ENCODE measurements at places on chromosomes 7 and 10.

- DNase-seq: no peak
Measured at GRCh38 chr10:29649561-29650551, 15.1 kb upstream of the SVIL start.

- no peak for DNase-seq
Measured at GRCh38 chr7:134654104-134654775, 7.6 kb downstream of the BPGM start.

DNA sequence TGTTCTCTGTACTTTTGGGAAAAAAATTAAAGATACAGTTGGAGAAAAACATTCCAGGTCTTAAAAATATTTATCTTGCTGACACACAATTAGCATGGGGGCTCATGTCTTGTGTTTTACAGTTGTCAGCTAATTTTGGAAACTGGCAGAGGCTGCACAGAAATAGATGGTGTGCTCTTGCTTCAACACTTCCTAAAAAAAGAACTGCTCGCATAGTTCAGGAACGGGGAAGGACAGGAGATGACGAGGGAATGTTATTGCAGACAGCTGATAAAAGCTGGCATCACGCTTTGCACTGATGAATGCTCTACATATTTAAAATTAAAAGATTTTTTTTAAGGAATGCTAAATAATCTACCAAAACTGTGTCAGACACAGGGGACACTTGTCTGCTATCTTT is 103.5 kb upstream of the CELF2 start:
- DNase-seq: peak; percentile 42

DNA sequence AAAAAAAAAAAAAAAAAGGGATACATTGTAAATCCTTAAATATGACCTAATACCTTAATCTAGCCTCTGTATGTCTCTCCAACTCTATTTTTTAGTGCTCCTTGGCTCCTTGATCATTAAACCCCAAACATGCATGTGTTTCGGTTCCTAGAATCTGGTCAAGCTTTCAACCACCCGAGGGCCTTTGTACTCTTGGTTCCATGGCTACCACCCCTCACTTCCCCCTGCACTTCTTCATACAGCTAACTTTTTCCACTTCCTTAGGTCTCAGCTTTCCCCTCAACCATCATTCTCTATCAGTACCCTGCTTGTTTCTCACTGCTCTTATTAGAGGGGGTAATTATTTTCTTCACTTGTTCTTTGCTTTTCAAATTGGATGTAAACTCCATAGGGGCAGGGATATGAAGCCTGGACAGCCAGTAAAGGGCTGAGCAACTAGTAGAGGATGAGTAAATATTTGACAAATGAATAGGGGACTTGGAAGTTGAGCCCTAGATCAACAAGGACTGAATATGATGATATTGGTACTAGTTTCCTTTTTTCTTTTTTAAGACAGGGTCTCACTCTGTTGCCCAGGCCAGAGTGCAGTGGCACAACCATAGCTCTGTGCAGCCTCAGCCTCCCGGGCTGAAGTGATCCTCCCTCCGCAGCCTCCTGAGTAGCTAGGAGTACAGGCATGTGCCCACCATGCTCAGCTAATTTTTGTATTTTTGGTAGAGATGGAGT is 4.3 kb upstream of the GDI2 start:
- no peak for DNase-seq

DNA sequence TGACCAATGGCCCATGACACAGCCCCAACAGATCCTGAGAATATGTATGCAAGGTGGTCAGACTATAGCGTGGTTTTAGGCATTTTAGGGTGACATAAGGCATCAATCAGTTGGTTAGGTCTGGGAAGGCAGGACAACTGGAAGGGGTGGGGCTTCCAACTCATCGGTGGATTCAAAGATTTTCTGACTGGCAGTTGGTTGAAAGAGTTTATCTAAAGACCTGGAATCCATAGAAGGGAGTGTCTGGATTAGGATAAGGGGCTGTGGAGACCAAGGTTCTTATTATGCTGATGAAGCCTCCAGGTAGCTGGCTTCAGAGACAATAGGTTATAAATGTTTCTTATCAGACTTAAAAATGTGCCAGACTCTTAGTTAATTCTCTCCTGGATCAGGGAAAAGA is 60.3 kb upstream of the CFAP46 start:
- DNase-seq: no peak

- peak; percentile 74 for DNase-seq
Measured at GRCh38 chr7:129949292-129950133, 3.2 kb downstream of the UBE2H start.

DNA sequence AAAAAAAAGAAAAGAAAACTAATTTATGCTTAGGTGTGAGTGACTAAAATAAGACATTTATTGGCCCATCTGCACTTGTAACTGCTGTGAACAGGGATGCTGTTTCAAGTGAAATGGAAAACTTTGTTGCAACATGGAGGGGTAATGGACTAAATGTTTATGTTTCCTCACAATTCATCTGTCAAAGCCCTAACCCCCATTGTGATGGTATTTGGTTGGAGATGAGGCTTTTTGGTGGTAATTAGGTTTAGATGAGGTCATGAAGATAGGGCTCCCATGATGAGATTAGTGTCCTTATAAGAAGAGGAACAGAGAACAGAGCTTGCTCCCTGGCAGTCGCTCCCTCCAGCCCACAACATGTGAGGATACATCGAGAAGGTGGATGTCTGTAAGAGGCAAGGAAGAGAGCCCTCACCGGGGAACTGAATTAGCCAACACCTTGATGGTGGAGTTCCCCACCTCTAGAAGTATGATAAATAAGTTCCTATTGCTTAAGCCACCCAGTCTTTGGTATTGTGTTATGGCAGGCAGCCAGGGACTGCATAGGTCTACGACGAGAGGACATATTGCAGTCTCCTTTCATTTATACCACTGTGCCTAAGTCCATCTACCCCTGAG is 28.6 kb upstream of the VCL start:
- no peak for DNase-seq

DNA sequence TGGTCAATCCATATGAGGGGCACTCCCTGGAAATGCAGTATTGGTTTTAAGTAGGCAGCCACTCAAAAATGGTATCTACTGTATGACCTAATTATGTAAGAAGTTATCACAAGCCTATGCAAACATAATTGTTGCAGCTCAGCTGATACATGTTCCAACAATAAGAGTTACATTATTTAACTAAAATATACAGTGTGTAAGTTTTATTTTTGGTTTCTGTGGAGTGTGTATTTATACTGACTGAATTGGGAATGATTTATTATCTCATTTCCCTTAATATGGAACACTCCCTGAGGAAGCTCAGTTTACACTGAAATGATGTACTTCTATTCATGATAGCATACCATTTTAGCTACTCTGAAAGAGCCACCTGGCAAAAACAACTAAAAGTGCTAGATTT is 2.6 kb upstream of the ING3 start:
- DNase-seq: no peak

- DNase-seq: no peak
Measured at GRCh38 chr7:117835016-117835664, 38.1 kb downstream of the CTTNBP2 start.

DNA sequence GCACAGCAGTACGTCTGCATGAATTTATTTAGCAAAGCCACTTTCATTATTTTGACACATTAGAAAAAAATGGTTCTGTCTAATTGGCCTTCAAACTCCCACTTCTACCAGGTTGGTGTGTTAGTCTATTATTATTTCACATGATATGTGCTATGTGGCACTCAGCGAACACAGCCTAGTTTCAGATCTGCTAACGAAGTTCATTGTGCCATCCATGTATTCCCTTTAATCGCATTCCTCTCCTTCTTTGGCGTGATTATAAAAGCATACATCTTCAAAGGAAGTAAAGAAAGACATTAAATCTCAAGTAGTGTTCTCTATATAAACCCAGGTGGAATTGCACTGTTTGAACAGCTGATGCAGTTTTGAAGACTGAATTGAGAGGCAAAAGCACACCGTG is 96.4 kb upstream of the CACNA2D1 start:
- no peak for DNase-seq

GRCh38 chr7:7869036-7869435 is 99.6 kb upstream of the GLCCI1 start:
- no peak for DNase-seq

DNA sequence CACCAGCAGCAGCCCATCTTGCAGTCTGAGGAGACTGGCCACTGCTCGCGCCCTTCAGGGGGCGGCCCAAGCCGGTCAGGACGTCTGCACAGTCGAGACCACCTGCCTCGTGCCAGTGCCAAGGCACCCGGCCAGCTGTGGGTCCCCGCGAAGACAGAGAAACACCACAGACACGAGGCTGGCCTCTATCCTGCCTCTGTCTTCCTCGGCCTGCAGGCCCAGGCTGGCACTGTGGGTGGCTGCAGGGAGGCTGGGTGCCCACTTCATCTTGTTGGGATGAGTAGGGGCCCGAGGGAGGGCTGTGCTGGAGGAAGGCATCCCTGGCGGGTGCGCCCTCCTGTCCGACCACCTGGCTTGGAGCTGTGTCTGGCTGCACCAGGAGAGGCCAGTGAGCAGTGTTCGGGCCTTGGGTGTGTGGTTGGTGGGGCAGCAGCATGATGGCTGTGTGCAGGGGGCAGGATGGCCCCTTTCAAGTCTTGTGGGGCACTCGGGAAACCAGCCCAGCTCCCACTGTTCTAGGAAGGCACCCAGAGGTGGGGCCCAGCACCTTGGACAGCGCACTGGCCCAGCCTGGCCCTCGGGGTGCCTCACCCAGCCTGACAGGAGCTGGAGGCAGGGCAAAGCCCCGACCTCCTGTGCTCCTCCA is 7.3 kb downstream of the DPYSL4 start:
- DNase-seq: peak; percentile 58

GRCh38 chr7:34162027-34162565 is 256.8 kb downstream of the BMPER start:
- DNase-seq: no peak

- peak; percentile 92 for DNase-seq
Measured at GRCh38 chr7:100837099-100837836, 9.9 kb upstream of the EPHB4 start.

GRCh38 chr10:93993782-93994437 is at the start of gene PLCE1:
Gene PLCE1, plus strand, starts transcription at chr10:93993931. Its CDS starts 37,116 bp downstream, at chr10:94031047.
- peak; percentile 65 for DNase-seq

- DNase-seq: no peak
Measured at GRCh38 chr7:100022621-100023020, 7.2 kb downstream of the ZKSCAN1 start.

GRCh38 chr7:138295049-138295637 is 164.9 kb upstream of the TRIM24 start:
- no peak for DNase-seq

DNA sequence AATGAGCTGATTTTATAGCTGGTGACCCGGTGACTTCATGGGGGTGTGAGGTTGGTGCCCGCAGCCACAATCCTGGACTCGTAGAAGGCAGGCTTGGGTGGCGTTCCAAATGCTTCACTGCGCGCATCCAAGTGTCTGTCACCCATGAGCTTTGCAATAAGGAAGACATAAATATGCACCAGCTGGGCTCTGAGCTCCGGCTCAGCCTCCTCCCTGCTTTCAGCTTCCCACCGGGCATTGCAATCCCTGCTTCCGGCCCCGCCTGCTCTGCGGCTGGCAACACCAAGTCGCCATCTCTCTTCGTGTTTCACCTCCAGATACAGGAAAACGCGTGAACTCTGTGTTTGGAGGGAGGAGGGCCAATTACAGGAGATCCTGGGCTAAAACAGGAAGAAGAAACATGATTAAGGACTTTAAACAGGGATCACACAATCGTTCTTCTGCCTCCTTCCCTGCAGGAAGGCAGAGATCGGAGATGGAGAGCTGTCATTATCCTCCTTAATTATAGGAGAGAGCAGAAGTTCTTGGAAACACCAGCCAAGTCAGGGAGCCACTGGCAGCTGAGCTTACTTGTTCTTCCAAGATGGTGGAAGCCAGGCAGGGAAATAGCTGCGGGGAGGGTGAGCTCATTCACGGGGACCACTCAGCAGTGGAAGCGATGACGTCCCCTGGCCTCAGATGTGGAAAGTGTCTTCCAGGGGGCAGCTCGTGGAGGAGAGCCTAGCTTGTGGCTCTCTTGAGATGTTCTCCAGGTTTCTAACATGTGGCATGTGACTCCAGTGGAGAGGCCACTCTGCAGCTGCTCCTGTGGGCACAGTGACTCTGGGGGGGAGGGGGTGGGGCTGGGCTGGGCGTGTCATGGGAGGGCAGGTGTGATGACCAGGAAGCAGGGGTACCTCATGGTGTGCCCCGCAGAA is 134.9 kb downstream of the CAMK1D start:
- no peak for DNase-seq

GRCh38 chr10:123573236-123574108 is 92.7 kb upstream of the GPR26 start:
- DNase-seq: no peak

DNA sequence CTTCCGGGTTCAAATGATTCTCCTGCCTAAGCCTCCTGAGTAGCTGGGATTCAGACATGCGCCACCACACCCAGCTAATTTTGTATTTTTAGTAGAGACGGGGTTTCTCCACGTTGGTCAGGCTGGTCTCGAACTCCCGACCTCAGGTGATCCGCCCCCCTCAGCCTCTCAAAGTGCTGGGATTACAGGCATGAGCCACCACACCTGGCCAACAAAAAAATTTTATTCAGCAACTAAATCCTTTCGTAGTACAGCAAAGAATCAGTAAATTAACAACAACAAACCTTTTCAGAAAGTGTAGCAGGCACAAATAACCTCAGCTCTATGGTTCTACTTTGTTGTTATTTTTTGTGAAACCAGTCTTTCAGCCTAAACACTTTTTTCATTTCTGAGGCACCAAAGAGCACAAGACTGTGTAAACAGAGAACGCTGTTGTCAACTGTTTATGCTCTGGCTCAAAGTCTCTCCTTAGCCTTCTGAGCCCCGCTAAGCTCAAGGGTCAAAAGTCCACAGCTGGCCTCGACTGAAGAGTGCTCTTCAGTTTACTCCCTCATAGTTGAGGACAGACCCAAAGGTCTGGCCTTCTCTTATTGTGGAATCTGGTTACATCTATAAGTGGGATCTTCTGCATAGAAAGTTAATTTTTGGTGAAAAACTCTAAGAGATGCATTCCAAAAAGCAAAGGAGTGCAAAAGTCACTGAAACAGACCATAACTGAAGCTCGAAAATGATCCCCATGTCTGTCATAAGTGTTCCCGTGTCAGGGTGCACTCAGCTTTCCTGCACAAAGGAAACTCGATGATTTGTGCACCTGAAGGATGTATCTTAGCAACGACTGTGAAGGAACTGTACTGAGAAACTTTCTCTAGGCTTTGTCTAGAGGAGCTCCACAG is 24.6 kb upstream of the DDX50 start:
- no peak for DNase-seq

DNA sequence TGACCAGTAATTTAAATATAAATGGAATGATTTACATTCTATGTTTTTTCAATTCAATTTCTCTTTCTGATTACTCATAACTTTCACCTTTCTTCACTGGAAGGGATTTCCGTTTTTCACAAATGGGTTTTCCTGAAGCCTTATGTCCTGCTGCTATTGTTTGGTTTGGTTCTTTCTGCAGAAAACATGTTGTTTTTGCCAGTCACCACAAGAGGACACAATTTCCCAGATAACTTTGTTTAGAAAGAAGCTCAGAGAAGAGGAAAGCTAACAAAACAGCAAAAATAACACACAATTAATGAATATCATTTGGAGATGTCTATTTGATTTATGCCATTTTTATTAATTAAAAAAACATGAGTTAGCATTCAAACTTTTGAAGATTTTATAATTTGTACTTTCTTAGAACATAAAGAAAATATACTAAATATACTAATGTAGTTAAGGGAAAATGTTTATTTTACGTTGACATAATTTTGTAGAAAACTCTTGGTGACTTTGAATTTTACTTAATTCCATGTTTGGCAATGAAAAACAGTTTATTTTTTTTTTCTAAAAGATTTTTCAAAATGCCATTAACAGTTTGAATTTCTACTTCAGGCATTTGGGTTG is 4.6 kb upstream of the TWIST1 start:
- no peak for DNase-seq

Data from hepatic stellate cell (primary cell).